ENCODE measurements at places on chromosomes 11 and 22.

DNA sequence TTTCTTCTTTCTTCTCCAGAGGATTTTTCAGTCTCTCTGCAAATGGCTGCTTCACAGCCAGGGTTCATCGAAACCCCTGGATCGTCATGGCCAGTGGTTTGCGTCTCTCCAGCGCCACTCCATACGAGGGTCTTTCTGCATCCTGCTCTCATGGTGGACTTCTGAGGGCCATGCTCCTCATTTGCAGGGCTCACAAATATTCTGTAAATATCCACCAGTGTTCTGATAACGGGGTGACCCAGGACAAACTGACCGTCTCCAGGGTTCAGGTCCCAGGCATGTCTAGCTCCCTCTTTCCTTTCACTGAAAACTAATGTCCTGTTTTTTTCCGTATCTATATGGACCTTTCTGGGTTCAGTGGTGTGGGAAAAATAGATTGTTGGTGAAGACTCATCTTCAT, 15.7 kb upstream of the VPREB1 start:
- no peak for DNase-seq

DNA sequence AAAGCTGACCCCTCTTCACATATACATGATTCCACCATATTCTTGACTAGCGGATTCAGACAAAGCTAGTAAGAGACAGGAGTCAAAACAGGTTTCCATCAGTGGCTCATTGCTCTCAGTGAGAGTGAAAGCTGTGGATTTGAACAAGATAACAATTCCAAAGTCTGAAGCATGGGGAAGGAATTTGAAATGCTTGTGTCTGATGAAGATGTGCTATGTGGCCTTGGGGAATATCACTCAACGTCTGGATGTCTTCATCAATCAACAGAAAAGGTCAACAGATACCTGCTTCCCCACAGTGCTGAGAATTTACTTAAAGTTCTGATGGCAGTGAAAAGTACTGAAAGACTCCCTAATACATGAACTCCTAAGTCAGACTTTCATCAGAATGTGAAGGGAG, 46.9 kb upstream of the SESN3 start:
- DNase-seq = peak; percentile 40

- DNase-seq = peak; percentile 22
These were observed 284.6 kb upstream of the ZC3H12C start for GRCh38 chr11:109808569-109808968.

DNA sequence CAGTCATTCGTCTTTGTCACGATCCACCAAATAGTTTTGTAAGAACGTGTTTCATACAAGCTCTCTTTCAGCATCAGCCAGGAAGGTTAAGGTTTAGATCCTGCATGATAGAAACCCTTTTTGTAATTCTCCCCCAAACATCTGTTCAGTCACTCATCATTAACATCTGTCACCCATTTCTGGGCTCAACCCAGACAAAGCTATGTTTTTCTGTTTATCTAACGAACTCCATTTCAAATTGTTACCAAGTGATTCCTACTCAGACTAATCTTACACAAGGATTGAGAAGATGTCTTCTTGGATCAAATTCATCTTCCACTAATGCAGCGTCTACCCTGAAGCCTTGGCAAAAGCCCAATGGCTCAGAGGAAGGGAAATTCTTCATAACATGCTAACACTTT, 58.8 kb downstream of the FZD4 start:
- DNase-seq = peak; percentile 92

DNA sequence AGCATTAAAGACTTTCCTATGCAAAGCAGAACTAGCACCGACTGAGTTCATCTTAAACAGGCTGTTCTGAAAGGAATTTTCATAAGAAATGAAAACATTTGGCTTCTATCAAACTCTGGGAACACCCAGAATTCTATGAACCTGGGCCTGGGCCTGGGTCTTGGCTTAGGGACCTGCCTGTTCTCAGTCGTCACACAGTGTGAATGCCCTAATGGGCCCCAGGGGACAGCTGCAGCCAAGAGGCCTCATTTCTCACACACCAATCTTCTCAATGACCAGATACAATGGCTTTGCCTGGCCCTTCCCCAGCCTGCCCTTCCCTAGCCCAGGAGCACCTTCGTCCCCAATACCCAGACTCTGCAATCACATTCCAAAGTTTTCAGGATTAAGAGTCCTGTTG, 234.9 kb upstream of the ARHGAP20 start:
- no peak for DNase-seq

DNA sequence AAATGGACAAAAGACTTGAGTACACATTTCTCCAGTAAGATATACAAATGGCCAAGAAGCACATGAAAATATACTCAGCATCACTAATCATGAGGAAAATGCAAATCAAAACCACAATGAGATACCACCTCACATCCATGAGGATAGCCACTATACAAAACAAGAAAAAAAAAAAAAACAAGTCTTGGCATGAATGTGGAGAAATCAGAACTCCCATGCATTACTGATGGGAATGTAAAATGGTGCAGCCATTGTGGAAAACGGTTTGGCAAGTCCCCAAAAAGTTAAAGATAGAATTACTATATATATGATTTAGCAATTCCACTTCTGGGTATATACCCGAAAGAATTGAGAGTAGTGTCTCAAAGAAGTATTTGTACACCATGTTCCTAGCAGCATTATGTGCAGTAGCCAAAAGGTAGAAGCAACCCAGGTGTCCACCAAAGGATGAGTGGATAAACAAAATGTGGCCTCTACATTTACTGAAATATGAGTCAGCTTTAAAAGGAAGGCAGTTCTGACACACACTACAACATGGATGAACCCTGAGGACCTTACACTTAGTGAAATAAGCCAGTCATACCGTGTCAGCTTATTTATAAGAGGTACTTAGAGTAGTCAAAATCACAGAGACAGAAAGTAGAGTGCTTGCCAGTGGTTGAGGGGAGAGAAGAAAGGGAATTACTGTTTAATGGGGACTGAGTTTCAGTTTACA, 146.3 kb downstream of the WNT7B start:
- peak; percentile 32 for DNase-seq

DNA sequence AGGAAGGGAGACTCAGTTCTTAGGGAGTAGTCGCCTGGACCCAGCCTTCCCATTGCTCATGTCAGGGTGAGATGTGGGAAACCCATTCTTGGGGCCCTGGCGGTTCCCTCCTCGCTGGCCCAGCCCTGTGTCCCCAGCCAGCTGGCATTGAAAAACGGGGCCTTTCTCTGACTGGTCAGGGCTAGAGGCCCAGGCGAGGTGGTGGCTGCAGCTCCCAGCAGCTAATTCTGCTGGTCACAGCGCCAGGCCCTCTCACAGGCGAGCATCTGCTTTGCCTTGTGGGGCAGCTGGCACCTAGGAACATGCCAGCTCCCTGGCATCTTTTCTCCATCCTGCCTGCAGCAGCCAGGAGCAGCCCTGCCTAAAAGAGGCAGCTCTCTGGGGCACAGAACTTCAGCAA, 20.1 kb downstream of the TSPAN18 start:
- no peak for DNase-seq

DNA sequence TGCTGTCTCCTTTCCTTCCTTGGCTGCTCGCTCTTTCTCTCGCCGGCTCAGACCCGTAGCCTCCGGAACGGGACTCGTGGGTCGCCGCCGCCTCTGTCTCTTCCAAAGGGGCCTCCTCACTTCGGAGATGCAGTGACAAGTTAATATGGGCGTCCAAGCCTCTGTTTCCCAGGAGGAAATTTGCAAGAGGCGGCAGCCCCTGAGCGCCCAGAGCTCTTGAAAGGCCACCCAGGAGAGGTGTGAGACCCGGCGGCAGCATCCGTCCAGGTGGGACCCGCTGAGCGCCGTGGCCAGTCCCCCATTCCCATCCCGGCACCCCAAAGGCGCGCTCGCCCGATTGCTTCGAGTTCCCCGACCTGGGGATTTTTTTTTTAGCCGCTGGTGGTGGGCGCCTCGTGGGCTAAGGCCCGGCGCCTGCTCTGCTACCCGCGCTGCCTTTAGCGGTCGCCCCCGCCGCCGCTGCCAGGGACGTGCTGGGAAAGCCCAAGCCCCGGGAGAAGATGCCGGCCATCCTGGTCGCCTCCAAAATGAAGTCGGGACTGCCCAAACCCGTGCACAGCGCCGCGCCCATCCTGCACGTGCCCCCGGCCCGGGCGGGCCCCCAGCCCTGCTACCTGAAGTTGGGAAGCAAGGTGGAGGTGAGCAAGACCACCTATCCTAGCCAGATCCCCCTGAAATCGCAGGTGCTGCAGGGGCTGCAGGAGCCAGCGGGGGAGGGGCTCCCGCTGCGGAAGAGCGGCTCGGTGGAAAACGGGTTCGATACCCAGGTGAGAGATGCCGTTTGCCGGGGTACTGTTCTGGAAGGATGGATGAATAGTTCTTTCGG, 772 bp downstream of the NAV2 start:
- DNase-seq = no peak

GRCh38 chr22:42780070-42780540, 59.4 kb upstream of the A4GALT start:
- peak; percentile 91 for DNase-seq
